ENCODE measurements at places on chromosomes 16 and 17.

DNA sequence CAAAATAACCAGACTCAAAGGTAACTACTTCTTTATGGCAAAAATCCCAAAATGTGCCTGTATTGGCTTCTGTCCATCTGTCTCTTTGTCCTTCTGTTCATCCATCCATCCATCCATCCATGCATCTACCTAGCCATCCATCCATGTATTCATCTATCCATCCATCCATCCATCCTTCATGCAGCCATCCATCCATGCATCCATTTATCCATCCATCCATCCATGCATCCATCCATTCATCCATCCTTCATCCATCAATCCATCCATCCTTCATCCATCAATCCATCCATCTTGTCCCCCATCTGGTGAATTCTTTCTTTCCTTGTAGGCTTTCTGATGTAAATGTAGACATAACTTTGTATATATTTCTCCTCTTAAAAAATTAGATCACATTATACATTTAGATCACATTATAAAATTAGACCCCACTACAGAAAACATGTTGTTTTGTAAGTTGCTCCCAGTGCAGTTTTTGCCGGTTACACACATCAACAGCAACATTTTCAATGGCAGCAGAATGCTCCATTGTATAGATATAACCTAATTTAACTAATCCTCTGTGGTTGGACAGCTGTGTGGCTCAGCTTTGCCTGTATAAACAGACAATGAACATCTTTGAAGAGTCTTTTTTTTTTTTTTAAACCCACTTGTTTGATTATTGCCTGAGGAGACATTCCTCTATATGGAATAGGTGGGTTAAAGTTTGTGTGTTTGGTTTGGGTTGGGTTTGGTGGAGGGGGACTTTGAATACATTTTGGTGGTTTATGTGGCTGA is 72.0 kb downstream of the MSI2 start:
- DNase-seq: no peak

DNA sequence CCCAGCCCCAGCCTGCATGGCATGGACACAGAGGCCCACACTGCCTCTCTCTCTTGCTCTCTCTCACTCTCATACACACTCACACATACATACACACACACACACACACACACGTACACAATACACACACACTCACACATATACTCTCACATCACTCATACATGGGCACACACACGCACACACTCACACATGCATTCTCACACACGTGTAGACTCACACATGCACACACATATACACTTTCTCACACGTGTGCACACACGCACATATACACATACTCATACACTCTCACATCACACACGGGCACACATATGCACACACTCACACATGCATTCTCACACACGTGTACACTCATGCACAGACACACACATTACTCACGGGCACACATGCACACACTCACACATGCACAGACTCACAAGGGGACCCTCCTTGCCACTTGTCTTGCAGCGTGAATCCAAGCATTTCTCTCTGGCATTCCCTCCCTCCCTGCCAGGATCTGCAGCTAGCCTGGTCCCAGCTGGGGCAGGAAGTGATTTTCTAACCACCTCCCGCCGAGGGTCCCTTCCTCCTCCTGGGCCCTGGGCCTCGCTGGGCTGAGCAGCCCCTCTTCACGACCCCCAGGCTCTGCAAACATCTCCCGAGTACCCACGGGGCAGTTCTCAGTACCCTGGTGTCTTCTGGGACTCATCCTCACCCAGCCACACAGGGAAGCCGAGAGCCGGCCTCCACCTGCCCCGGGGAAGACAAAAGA is 37.5 kb downstream of the IL21R start:
- no peak for DNase-seq

DNA sequence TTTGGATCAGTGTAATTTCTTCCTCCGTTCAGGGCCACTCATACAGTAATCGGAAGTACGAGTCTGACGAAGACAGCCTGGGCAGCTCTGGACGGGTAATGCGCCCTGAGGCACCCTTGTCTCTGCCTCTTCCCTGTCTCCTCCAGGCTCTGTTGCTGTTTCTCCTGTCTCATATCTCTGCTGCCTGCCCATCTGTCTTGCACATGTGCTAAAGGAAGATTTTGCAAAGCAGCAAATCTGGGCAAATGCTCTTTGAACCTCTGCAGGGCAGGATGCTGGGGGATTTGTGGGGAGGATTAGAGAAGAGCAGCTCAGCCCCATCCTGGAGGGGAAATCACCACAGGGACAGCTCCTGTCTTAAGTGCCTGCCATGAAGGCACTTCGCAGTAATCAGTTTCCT is 32.4 kb upstream of the POLR3E start:
- no peak for DNase-seq

- no peak for DNase-seq
These were observed 55.2 kb upstream of the MGAT5B start for GRCh38 chr17:76812968-76813367.

DNA sequence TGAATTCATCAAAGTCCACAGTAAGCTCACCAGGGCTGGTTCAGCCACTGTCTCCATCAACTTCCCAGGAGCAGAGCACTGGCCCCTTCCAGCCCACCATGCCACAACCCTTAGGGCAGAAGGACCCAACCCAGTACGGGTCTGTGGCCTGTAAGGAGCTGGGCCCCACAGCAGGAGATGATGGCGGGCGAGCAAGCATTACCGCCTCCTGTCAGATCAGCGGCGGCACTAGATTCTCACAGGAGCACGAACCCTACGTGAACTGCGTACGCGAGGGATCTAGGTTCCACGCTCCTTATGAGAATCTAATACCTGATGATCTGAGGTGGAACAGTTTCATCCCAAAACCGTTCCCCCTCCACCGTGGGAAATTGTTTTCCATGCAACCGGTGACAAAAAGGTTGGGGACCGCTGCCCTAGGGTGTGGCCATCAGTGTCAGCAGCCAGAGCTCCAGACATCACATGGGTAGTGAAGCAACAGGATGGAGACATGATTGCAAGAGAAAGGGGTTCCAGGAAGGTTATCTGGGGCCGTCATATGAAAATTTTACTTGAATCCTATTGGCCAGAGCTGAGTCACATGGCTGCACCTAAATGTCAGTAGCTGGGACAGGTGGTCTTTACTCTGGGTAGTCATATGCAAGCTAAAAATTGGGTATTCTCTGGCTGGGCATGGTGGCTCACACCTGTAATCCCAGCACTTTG is 12.4 kb upstream of the SLC25A19 start:
- DNase-seq: no peak

GRCh38 chr17:67469208-67469980 is 92.3 kb downstream of the PITPNC1 start:
- no peak for DNase-seq

DNA sequence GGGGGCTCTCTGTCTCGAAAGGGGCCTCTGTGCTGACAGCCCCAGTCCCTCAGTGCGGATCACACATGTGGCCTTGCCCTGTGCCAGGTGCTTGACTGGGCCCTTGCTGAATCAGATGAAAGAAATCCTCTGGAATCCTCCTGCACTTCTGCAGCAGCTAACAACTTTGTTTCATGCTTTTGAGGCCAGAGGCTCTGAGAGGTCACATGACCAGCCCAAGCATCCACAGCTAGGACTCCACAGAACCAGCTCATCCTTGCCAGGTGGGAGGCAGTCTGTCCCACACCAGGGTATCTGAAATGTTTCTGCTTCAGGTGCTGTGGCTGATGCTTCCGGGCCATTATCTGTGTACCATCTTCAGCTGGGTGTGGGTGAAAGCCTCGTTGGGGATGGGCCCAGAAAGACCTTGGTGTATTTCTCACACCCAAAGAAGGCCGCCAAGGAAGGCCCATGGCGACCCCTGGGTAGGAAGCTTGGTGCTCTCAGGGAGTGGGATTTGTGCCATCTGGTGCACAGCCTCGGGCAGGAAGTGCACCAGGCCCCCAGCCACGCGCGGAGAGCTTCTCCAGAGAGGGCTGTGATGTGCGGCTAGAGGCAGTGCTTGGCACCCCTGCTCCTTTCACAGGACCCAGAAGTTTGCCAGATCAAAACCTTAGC is 143.8 kb downstream of the CLEC16A start:
- DNase-seq: no peak

DNA sequence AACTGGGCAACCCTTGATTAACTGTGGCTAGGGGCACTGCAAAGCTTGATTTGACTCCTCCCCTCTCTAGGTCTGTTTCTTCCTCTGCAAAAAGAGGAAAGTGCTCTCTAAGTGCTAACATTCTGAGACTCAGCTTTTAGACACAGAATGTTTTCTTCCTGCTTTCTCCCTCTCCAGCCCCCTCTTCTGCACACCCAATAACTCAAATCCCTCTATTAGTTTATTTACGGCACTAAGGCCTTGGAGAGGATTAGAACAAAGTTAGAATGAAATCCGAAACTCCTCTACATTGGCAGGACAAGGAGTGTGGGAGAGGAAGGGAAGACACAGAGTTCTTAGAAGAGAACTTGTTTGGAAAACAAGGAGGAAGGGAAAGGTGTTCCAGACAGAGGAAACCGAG is 3.3 kb upstream of the SBK1 start:
- DNase-seq: no peak

GRCh38 chr17:4696437-4696805 is 7.5 kb downstream of the PELP1 start:
- peak; percentile 45 for DNase-seq

DNA sequence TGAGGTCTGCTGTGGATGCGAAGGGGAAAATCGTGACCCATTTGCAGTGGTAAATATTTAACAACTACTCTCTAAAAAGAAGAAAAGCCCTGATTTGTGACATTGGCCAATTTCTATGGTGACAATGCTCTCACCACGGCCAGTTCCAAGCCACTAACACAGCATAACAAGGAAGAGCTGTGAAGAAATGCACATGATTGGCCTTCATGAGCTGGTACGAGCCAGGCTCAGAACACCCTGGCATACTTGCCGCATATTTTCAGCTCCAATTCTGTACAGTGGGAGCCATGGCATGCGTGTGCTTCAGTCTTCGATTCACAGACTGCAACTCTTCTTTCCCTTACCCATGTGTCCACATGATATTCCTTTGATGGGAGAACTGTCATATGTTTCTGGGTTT is 363.9 kb upstream of the CDH5 start:
- DNase-seq: no peak

GRCh38 chr17:7569571-7569970 is 7.9 kb downstream of the SENP3 start:
- no peak for DNase-seq

- DNase-seq: no peak
These were observed 5.3 kb upstream of the HAS3 start for GRCh38 chr16:69100071-69100691.

DNA sequence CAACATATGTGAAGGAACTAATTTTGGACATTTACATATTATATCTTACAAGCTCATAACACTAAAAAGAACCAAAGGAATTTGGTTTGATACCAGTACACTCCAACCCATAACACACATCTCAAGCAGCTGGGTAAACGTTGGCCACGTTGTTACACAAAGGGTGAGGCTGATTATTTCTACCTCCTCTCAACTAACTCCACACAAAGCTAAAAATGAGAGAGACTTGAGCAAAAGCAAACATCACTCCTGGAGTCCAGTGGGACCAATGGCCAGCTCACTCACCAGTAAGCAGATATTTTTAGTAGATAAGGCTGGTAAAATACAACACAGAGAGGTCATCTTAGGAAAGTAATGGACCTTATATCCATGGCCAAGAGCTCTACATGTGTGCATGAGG is 207.6 kb downstream of the MRTFB start:
- DNase-seq: no peak

DNA sequence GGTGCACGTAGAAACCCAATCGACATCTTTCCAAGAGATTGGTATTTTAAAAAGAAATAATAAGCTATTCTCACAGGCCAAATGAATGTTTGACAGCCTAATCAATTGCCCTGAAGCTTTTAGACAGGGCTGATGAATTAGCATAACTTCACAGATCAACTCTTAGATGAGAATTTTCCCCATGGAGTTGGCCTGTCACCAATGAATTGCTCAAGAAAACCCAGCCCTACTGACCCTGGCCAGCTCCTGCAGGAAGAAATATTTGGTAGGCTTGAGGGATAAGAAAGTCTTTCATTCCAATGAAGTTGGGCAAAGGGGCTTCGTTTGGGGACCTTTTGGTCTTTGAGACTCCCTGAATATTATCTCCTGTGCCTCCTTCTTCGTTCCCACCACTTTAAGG is 23.4 kb upstream of the SEC14L1 start:
- DNase-seq: no peak

GRCh38 chr16:30481381-30481780 is 8.8 kb downstream of the ITGAL start:
- no peak for DNase-seq

DNA sequence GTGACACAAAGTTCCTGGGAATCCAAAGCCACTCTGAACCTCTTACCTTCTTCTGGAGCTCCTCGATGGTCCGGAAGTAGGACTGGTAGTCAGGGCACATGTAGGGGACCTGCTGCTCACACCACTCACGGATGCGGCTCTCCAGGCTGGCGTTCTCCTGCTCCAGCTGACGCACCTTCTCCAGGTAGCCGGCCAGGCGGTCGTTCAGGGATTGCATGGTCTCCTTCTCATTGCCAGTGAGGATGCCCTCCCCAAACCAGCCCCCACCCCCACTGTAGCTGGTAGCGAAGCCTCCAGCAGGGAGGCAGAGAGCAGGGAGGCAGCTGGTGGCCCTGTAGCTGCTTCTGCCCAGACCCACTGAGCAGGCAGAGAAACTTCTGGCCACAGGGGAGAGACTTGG is 370 bp downstream of the KRT35 start:
- no peak for DNase-seq

- peak; percentile 77 for DNase-seq
These were observed 4.0 kb upstream of the IL17C start for GRCh38 chr16:88634141-88634993.

DNA sequence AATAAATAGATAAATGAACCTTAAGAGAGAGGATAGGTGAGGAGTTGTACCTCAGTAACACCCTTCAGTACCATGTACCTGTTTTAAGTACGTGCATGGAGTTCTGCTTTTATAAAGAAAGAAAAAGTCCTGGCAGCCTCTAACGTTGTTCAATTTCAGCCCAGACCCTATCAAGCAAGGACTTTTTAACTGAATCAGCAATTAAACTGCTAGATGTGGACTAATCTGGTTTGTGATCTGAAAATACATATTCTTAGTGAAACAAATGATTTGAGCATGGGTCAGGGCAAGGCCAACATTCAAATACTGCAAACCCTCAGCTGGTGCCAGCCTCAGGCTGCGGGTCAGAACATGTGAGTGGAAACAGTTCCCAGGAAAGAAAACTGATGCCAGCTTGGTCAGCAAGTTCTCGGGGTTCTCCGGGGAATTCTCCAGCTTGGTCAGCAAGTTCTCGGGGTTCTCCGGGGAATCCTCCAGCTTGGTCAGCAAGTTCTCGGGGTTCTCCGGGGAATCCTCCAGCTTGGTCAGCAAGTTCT is 84.5 kb downstream of the MRM3 start:
- no peak for DNase-seq

DNA sequence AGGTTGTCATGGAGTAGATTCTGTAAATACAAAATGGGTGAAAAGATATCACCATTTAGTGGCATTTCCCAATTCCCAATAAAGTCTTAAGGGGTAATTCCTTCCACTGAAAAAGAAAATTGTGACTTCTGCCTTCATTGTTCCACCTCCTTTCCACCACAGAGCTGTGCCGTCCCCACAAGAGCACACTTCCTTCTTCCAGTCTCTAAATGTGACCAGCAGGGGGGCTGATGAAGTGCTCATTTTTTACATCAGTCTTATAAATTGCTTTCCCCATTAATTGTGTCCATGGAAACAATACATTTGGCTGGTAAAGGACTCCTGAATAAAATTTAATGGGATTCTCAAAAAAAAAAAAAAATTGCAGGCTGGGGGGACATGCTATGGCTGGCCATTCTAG is 260.8 kb upstream of the PSMD7 start:
- DNase-seq: no peak

Data from GM06990 (cell line).